ENCODE measurements at places on chromosomes 7 and 10. TPM values are rescaled to one million over a fixed set of nuclear protein-coding genes. Genes with fewer than 3 reads are reported as not detected.

The SPDYE5 gene
- not detected for total RNA-seq

The SMNDC1 gene
- total RNA-seq, result 47.8 TPM

The FAM25A gene
- not detected for total RNA-seq

The CALHM3 gene
- total RNA-seq, result not detected

The BTBD16 gene
- not detected for total RNA-seq

The CTAGE8 gene
- 1.3 TPM for total RNA-seq

The SOSTDC1 gene
- not detected for total RNA-seq

The ENKUR gene
- not detected for total RNA-seq

The PIK3AP1 gene
- 9.9 TPM for total RNA-seq

The PDE6C gene
- not detected for total RNA-seq

The CLDN3 gene
- not detected for total RNA-seq

The NAT16 gene
- total RNA-seq, result not detected

The TMEM72 gene
- total RNA-seq, result not detected

The GUSB gene
- total RNA-seq, result 49.7 TPM

The CABCOCO1 gene
- not detected for total RNA-seq

The RAMP3 gene
- total RNA-seq, result not detected

The CYP3A7 gene
- not detected for total RNA-seq

The ARPC1A gene
- 72.4 TPM for total RNA-seq

The NIPSNAP2 gene
- 50.0 TPM for total RNA-seq

The CYP17A1 gene
- not detected for total RNA-seq

The SLC26A5 gene
- not detected for total RNA-seq

The RAPGEF5 gene
- total RNA-seq, result 0.59 TPM

The SLC18A3 gene
- not detected for total RNA-seq

The CPEB3 gene
- total RNA-seq, result 2.5 TPM

The GHRHR gene
- total RNA-seq, result not detected

The GPR26 gene
- not detected for total RNA-seq

The GJD4 gene
- total RNA-seq, result not detected

The GALNT11 gene
- 20.5 TPM for total RNA-seq

The PGAM2 gene
- 0.78 TPM for total RNA-seq

The GRM8 gene
- total RNA-seq, result not detected

The SPDYE1 gene
- total RNA-seq, result not detected

The SH2D4B gene
- 0.18 TPM for total RNA-seq

The ZNF282 gene
- 49.4 TPM for total RNA-seq

The ENO4 gene
- total RNA-seq, result not detected

The ITGA8 gene
- total RNA-seq, result not detected

The METTL27 gene
- total RNA-seq, result 1.8 TPM

The ING3 gene
- 26.7 TPM for total RNA-seq

The NOS3 gene
- total RNA-seq, result 12.2 TPM

The ADAM22 gene
- total RNA-seq, result 1.5 TPM

The TFPI2 gene
- not detected for total RNA-seq

The HECW1 gene
- total RNA-seq, result not detected

The NEUROD6 gene
- total RNA-seq, result not detected

The SLC29A3 gene
- total RNA-seq, result 6.8 TPM

The OR2A7 gene
- 2.1 TPM for total RNA-seq

Data from activated T-helper 1 cell treated with anti-CD3 and anti-CD28 coated beads, Interleukin-12 subunit alpha, Interleukin-12 subunit beta, Interleukin-2, Interleukin-4 antibody, amounts not matched to agents 30 ng/mL and 10 ng/mL and 1 ng/mL, durations not matched to agents 14 hours and 24 hours and 36 hours (primary cell).